ENCODE measurements at places on chromosomes 2 and 18.

DNA sequence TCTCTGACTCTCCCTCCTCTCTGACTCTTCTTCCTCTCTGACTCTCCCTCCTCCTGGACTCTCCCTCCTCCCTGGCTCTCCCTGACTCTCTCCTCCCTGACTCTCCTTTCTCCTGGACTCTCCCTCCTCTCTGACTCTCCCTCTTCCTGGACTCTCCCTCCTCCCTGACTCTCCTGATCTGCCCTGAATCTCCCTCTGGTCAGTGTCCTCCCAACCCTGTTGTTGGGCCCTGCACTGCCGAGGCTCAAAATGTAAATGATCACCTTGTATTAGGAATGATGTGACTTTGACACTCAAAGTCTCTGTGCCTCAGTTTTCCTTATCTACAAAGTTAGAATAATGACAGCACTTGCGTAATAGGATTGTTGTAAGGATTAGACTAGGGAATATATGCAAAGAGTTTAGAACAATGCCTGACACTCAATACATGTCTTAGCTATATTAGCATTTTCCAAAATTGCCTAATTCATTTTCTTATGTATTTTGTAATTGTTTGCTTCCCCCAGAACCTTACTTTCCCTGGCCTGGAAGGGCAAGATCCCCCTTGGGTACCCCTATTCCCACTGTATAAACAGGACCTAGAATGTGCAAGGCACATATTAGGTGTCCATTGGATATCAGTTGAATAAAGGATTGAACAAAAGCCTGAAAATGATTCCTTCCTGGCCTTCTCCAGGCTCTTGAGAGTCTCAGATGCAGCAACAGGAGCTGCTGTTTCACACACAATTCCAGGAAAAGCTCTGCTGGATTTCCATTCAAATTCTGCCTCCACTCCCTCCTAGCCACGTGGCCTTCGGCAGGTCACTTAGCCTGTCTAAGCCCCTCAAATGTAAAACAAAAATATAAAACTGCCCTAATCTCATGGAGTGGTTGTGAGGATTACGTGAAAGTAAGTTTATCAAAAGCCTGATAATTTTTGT lies 170.1 kb downstream of the INHBB start:
- DNase-seq = peak; percentile 50

DNA sequence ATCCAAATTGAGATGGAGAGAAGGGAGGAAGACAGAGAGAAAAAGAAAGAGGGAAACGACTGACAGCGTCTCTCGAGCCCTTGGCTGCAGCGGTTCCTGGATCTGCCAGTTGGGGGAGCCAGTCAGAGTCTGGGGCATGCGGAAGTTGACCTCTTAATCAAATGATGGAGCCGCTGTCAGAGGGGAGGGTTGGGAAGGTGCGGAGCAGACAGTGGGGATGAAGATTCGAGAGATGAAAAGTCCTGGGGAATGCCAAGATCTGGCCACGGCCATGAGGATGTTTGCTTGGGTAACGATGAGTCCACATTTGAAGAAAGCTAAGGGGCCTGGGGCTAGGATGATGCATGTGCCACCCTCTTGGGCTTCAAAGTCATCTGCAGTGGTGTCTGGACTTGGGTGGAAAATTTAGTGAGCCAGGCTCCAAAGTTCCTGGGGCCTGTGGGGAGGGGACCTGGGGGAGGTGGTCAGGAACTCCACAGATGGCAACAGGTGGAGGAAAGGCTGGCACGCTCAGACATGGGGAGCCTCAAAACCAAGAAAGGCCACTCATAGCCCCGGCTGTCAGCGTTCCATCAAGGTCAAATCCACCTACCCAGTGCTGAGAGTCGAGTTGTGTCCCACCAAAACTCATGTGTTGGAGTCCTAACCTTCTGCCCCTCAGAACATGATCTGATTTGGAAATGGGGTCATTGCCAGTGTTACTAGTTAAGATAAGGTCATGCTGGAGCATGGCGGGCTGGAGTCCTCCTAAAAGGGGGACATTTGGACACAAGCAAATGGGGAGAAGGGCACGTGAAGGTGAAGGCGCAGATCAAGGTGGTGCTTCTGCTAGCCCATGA lies 200.1 kb downstream of the NDUFA10 start:
- DNase-seq = no peak

- DNase-seq = no peak
Measured at GRCh38 chr2:219486380-219486959, 12.2 kb upstream of the GMPPA start.

GRCh38 chr2:109031476-109032228 lies 42.6 kb upstream of the EDAR start:
- DNase-seq = no peak

DNA sequence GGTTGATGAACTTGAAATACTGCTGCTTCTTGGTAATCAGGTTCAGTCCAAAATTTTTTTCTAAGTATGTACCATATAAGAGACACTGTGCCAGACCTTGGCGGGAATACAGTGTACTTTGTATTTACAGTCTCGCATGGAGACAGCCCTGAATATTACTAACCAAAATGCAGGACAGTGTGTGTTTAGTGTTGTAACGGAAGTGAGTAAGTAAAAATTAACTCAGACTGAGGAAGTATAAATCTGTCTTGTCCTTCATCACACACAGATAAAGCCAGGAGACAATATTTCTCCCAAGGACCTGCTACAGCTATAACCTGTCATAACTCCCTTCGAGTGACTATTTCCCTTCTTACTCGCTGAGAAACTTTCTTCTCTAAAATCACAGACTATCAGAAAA lies 76.9 kb downstream of the ACTR3 start:
- DNase-seq = no peak

DNA sequence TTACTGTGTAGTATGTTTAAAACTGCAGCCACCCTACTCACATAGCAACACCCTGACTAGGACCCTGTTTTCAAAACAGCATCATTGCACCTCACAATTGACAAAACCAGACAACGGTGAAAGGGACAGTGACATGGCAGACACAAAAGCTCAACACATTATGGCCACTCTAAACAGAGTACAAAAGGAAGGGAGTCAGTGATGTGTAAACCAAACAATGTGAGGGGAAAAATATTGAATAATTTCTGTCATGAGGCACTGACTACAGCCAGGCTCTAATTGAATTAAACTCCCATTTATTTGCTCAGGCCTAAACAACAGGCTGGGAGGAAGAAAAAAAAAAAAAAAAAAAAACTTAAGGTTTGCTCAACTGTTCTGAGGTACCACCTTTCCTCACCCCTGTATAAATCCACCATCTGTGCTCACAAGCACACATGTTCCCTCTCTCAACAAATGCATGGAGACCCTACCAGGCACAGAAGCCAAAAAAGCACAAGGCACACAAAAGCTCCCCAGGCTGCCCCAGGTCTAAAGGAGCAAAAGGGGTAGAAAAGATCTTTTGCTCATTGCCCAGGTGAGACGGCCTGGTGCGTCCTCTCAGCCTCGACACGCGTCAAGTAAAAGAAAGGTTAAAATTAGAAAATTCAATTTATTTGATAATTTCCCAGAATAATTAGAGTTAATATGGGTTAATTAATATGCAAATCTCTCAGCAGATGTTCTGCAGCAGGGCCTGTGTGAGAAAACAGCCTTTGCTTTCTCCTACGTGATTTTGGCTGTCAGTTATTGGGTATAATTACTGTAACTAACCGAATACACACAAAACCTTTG lies 80.9 kb downstream of the ZEB2 start:
- DNase-seq = no peak

DNA sequence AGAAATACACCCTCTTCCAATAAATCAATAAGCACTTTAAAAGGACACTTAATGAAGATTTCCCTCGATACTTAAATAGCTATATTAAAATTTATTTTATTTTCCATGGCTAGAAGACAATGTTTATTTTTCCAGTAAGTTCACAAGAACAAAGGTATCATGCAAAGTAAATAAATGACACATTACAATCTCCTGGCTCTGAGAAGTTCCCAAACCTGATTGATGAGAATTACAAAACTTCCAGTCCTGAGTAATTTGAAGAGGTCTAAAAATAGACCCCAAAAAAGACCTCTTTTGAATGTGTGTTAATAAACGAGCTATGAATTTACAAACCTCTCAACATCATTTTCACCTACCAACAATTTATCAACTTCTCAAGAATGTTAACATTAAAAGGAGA lies 1.5 kb upstream of the PEX13 start:
- no peak for DNase-seq

DNA sequence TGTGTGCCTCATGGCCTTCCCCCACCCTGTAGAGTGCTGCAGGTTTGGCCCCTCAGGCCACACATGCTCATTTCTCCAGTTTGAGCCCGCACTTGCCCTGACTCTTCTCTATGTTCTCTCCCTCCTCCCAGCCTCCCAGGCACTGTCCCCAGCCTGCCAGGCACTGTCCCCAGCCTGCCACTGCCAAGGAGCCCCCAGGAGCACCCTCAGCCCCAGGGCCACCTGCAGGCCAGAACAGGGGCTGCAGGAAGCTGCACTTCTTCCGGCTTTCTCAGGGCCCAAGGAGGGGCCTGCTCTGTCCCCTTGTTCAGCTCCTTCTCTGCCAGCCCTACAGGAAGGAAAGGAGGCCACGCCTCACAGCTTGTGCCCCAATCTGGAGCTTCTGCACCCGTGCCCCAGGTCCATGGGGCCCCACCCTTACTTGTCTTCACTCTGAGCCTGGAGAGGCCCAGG lies 31.6 kb downstream of the CYP26B1 start:
- DNase-seq = no peak

- no peak for DNase-seq
Measured at GRCh38 chr2:124973396-124973795, 948.3 kb downstream of the CNTNAP5 start.

GRCh38 chr2:105125428-105125827 lies 87.6 kb downstream of the MRPS9 start:
- peak; percentile 4 for DNase-seq

DNA sequence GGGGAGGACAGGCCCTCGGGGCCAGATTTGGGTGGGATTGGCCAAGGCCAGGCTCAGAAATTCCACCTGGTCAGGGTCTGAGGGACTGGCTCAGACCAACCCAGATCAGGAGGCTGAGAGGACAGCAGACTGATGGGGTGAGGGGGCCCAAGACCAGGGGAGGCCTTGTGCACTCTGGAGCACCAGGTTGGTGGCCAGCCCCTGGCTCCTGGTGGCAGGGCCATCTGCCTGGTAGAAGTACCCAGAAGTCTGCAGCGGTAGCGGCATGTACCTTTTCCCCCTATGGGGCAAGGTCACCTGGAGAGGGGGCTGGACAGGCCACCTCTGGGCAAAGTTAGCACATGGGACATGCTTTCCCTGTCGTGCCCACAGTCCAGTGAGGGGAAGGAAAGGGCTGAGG lies 21.2 kb upstream of the ODC1 start:
- no peak for DNase-seq

- no peak for DNase-seq
Measured at GRCh38 chr18:13369756-13370510, 151.4 kb downstream of the LDLRAD4 start.

GRCh38 chr2:59947917-59948541 lies 605.4 kb downstream of the BCL11A start:
- no peak for DNase-seq

Data from HAP-1 (cell line).